ENCODE measurements at places on chromosomes 7 and 10. TPM values are rescaled to one million over a fixed set of nuclear protein-coding genes. Genes with fewer than 3 reads are reported as not detected.

DNA sequence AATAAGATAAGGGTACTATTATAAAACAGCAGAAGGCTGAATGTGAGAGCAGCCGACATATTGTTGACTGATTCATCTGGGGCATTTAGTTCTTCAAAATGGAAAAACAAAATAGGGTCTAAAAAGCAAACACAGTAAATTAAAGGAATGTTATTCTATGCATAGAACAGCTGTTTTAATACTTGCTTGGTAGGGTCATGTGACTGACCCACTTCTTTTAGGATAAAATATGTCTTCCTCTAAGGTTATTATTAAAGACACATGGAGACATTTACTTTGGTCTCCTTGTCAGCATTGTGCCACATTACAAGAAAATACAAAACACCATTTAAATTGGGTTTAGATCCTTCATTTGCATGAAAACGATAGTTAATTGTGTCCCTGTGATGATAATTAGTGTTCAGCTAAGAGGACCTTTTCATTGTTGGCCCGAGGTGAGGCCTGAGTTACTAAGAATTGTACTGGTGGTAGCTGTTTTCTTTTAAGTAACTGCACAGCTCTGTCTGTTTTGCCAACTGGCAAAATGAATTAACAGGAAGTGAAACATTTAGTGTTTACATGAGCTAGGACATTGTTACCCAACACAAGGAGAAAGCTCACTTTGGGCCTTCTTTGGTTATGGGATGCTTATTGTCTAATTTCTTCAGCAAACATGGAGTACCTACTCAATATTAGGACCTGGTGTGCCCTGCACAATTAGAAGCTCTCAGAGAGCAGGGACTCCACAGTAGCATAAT is 764.4 kb downstream of the LRMDA start:
- no peaks in the 10 kb centered on the region for H3K36me3 ChIP-seq
- no peak overlapping the region for H3K27ac ChIP-seq
- no peaks in the 10 kb centered on the region for H3K4me1 ChIP-seq
- H3K4me3 ChIP-seq, result no peak overlapping the region
- H3K27me3 ChIP-seq, result no peaks in the 10 kb centered on the region
- DNase-seq, result no peak

DNA sequence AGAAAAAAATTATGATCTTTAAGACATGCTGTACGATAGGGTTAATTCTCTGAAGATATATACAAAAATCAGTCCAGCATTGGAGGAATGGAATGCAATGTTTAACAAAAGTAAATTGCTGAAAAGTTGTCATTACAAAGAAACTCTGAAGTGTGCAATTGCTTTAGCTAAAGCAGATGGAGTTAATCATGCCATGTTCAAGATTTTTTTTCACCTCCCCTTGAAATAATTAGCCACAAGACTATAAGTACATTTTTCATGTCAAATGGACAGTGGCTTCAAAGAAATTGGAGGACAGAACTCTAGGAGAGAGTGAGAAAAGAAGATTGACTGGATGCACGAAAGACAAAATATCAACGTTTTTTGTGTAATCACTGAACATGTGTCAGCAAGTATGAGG is 63.1 kb upstream of the MEOX2 start:
- DNase-seq, result no peak
- H3K4me3 ChIP-seq, result no peak overlapping the region
- H3K4me1 ChIP-seq, result no peaks in the 10 kb centered on the region
- H3K27ac ChIP-seq, result no peak overlapping the region
- H3K27me3 ChIP-seq, result no peaks in the 10 kb centered on the region

- H3K27me3 ChIP-seq, result no peaks in the 10 kb centered on the region
- H3K27ac ChIP-seq, result no peak overlapping the region
- H3K4me3 ChIP-seq, result no peak overlapping the region
Measured at GRCh38 chr10:73850863-73851461, 23.4 kb downstream of the CAMK2G start.

- H3K4me3 ChIP-seq, result no peak overlapping the region
- H3K27me3 ChIP-seq, result peaks cover 14% of the 10 kb centered on the region
Measured at GRCh38 chr7:11317766-11318165, 344.1 kb downstream of the PHF14 start.

Gene AMZ1
- 0.57 TPM for total RNA-seq

Measured in Panc1 (cell line).